ENCODE measurements at places on chromosomes 2 and 18.

GRCh38 chr2:187369471-187369870 is 78.6 kb downstream of the CALCRL start:
- no peak for DNase-seq

DNA sequence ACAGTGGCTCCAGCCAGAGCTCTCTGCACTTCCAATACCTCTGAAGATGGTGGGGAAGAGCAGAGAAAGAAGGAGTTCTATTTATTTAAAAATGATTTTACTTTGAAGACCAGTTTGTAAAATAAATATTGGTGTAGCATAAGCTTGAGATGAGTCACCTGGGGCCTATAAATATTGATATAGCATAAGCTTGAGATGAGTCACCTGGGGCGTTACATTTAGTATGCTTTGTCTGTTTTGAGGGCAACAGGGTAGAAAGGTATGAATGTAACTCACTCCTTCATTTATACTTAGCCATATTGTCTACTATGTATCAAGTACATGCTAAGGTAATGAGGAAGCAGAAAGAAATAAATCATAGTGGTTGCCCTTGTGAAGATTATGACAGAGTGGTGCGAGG is 7.7 kb upstream of the SULT1C4 start:
- DNase-seq, result no peak

DNA sequence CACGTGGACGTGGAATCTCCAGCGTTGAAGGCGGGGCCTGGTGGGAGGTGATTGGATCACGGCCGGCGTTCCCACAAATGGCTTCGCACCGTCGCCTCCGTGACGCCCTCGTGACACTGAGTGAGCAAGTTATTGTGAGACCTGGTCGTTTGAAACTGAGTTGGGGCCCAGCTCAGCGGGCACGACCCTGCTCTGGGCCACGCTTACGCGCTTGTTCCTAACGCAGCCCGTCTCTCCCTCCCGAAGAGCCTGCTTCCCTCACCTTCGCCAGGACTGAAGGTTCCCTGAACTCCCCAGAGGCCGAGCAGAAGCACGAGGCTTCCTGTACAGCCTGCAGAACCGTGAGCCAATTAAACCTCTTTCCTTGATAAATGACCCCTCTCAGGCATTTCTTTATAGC is 121.8 kb downstream of the RTP5 start:
- DNase-seq, result no peak

DNA sequence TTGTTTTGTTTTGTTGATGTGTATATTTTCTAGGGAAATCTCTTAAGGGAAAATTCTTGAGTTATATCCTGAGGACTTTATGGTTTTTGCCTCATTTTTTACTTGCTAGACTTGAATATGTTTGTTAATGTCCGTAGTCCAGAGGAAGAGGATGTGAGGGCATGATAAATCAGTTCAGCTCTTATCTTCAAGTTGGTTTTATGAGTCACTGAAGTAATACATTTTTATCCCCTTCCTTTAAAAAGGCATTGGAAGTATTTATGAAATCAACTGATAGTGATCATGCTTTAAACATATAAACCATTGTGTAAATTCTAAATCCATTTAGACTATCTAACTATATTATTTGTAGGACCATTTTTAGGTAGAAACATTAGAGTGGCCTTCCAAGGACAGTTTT is 43.9 kb upstream of the CYBRD1 start:
- no peak for DNase-seq

DNA sequence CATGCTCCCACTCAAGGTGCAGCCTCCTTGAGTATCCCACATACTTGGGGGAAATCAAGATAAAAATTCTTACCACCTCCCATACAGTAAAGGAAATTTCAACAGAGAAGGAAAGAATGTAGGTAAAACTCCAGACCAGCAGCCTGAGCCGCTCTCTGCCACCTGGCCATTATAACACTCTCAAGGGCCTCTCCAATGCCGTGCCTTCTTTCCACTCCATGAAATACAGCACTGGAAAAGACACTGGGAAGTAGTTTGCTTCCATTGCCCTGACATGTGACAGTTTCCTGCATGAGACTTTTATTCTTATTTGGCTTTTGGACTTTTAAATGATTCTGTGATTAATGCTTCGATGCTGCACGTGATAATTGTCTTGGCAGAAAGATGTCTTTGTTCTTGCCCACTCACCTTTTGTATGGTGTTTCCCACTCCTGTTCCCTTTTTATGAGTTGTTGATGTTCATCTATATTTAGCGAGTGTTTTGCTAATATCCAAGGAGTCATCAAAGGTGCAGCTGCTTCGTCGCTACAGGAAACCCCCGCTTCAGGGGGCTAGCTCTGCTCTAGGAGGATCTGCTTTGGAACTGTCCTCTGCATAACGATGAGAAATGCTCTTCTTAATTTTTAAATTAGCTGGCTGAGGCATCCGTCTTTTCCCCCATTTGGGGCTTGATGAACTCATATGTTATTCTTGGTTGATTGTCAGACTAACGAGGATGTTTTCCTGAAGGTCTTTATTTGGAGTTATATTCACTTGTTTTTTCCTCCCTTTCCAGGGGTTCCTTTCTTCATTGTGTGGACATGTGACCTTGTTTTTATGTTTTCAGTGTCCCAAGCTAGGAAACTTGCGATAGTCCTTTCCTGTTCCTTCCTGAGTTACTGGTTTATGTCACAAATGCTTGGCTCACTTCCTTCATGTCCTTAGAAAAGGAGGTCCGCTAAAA is 179.4 kb downstream of the TXNL1 start:
- DNase-seq, result no peak

- no peak for DNase-seq
Observed at GRCh38 chr2:133200684-133201421, 367.4 kb downstream of the NCKAP5 start.
